ENCODE measurements at places on chromosomes 5 and 9. TPM values are rescaled to one million over a fixed set of nuclear protein-coding genes. Genes with fewer than 3 reads are reported as not detected.

Gene TUT7
- 19.7 TPM for polyA plus RNA-seq

Gene SCGB3A1
- polyA plus RNA-seq: not detected

Gene DAB2
- not detected for polyA plus RNA-seq

Gene FGF1
- not detected for polyA plus RNA-seq

Gene UGCG
- polyA plus RNA-seq: 13.8 TPM

Gene FRMD3
- not detected for polyA plus RNA-seq

Gene SPDL1
- 8.5 TPM for polyA plus RNA-seq

Gene PCDHGA4
- polyA plus RNA-seq: 0.20 TPM

Gene PPP1R26
- polyA plus RNA-seq: 0.05 TPM

Gene ORM2
- not detected for polyA plus RNA-seq

Gene NR6A1
- not detected for polyA plus RNA-seq

Gene CCL27
- polyA plus RNA-seq: not detected

Gene RECK
- polyA plus RNA-seq: 23.7 TPM

Gene IFNK
- not detected for polyA plus RNA-seq

Gene STPG3
- not detected for polyA plus RNA-seq

Gene SHOC1
- polyA plus RNA-seq: not detected
